ENCODE measurements at places on chromosomes 2 and 18. TPM values are rescaled to one million over a fixed set of nuclear protein-coding genes. Genes with fewer than 3 reads are reported as not detected.

DNA sequence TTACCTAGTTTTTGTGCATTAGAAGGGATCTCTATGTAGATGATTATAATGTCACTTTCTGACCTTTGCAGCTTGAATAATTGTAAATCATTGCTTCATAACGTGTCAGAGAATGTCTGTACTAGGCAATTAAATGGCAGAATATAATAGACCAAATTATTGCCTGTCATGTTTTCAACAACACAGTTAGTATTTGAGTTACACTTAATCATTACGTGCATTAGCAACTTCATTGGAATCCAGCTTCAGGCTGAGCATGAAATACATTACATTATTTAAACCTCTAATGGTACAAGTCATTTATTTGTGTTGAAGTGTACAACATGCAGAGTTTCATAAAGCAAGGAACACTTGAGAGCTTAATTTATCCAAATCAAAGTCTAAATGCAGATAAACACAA is 48.0 kb downstream of the ZNF407 start:
- no peak for DNase-seq

The NPAS2 gene
- 0.56 TPM for total RNA-seq

DNA sequence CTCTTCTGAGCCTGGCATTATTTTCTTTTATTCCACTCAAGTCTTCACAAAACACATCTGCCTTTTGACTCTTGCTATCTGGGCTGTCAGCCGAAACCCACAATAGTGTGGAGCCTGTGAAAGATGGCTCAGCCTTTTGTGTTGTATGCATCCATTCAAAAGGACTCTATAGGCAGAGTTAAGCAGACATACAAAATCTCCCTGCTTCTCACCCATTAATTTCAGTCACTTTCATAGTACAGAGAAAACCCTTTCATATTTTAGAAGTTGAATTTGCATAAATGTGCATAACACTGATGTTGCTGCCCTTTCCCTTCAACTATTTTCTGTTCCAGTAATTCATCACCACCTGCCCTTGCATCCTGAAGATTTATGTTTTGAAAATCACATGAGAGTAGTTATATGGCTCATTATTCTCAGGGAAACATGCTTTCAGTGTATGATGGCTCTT is 154.6 kb downstream of the EVA1A start:
- peak; percentile 11 for DNase-seq

The ESPNL gene
- 4.3 TPM for total RNA-seq

The TEKT4 gene
- total RNA-seq, result not detected

The TNFRSF11A gene
- 7.3 TPM for total RNA-seq
